Inflammatory macrophage treated with lipopolysaccharide for 1 hour (primary cell): ENCODE measurements at places on chromosomes 4 and X.

DNA sequence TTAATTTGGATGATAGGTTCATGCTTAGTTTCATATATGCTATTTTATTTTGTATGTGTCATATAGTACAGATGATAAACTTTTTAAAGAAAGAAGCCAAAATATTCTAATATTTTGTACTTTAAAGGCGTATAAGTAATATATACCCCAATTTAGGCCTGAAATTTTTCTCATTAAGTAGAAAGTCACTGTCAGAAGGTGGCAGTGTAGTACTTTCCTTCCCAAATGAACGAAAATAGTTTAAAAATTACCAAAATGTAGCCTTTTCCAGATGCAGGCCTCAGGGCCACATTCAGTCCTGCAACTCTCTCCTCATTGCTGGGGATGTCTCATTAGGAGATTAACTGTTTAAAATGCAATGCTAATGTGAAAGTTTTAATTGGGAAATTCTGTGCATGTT is 1263.6 kb downstream of the C4orf33 start:
- DNase-seq: no peak

DNA sequence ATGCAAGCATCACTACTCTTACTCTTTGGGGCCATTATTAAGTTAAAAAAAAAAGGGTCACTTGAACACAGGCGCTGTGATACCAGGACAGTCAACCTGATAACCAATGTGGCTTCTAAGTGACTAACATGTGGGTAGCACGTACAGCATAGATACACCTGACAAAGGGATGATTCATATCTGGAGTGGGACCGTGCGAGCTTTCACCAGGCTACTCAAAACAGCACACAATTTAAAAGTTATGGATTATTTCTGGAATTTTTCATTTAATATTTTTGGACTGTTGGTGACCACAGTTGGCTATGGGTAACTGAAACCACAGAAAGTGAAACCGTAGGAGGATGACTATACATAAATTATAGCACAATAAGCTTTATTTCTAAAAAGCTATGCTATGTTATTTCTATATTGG is 113.8 kb upstream of the STIM2 start:
- DNase-seq: peak; percentile 24

DNA sequence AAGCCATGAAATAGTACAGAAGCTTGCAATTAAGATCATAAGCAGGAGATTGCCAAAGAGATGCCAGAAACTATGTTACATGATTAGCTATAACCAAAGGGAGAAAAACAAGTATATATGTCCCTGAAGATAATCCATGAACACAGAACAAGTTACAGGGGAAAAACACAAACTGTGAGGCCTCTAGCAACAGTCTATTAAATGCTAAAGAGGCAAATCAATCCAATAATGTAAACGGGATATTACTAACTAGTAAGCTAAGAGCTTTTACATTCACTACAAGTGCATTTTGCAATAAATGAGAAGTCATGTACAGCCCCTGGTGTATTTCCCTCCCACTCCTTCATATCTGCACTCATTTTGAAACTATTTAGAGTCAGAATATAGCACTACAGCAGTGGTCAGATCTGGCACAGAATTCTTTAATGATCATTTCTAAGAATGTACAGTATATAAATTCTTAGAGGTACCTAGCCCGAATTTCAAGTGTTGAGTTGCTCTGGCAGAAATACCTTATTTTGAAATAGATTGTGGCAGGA is 449.8 kb upstream of the SMIM31 start:
- DNase-seq: no peak

DNA sequence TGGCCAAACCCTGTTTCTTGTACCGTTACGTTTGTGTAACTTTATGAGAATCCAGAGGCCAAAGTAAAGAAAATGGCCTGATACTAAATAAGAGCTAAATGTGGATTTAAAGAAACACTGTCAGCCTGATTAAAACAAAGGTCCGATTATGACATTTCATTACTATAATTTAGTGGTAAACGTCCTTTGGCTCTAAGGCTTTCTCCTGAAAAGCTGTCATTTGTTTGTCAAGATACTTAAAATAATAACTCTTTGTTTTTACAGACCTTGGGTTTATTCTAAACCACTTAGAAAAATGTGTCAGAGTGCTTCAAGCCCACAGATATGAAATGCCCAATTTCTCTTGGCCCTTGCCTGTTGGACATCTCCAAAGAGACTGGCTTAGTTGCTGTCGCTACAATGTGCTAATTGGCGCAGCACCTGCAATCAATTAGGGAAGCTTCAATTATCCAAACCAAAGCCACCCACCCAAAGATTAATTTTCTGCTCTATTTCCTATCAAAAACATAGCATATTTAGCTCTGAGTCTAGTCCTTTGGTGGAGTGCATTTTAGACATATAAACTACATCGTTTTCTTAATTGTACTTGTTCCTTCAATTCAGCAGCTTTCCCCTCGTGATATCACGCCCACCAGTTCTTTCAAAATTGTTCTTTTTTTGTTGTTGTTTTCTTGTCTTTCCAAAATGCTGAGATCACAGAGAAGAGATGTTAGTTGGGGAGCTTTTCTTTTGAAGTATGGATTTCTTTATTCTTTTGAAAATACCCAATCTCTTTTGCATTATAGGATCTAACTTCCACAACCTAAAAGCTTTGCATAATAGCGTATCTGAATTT is 13.6 kb downstream of the SMIM20 start:
- peak; percentile 40 for DNase-seq

GRCh38 chr4:135269125-135269890 is 1067.7 kb upstream of the PABPC4L start:
- no peak for DNase-seq
